Cerebellar cortex (tissue), 1 donor: ENCODE measurements at places on chromosomes 3 and 15.

GRCh38 chr3:188041895-188042294, 112.1 kb upstream of the LPP start:
- no peak for DNase-seq

DNA sequence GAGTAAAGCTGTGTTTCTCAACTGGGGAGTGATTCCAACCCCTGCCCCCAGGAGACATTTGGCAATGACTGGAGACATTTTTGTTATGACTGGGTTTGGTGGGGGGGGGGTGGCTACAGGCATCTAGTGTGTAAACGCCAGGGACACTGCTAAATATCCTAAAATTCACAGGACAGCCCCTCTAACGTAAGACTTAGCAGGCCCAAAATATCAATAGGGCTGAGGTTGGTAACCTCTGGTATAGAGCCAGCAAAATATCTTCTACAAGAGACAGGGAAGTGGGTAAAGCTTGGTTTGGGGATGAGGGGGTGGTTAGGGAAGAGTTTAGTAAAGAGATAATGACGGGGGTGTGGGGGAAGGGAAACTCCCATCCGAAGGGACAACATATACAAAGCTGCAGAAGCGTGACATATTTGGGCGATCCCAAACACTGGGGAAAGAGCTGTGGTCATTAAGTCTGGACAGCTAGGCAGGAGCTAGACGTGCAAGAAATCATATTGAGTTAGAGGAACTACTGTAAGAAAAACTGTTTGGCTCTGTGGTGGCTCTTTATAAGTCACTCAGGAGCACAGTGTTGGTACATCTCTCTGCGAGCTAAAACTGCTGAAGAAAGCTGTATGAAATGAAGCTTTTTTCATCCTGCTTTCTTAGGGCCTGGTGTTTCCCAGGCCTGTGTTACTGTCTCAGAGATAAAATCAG, 697 bp upstream of the TRIM69 start:
- no peak for DNase-seq

- DNase-seq = no peak
Measured at GRCh38 chr3:195118671-195119070, 152.3 kb downstream of the XXYLT1 start.

DNA sequence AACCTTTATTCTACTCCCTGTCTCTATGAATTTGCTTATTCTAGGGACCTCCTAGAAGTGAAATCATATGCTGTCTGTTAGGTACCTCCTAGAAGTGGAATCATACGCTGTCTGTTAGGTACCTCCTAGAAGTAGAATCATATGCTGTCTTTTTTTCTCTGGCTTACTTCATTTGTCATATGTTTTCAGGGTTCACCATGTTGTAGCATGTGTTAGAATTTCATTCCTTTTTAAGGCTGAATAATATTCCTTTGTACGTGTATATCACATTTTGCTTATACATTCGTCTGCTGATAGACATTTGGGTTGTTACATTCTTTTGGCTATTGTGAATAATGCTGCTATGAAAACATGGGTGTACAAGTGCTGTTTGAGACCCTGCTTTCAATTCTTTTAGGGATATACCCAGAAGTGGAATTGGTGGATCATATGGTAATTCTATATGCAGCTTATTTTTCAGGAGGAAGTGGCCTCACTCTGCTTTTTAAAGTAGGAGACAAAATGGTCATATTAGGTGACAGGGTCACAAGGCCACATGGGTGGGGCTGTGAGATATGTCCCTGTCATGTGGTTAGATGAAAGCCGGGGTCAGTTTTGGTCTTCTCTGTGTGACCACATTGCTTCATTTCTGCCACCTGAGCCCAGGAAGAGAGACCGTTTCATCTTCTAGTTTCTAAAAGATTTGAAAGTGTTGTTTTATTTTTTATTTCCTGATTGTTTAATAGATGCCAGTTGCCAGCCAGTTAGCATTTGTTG, 76.7 kb downstream of the FLNB start:
- DNase-seq = no peak

DNA sequence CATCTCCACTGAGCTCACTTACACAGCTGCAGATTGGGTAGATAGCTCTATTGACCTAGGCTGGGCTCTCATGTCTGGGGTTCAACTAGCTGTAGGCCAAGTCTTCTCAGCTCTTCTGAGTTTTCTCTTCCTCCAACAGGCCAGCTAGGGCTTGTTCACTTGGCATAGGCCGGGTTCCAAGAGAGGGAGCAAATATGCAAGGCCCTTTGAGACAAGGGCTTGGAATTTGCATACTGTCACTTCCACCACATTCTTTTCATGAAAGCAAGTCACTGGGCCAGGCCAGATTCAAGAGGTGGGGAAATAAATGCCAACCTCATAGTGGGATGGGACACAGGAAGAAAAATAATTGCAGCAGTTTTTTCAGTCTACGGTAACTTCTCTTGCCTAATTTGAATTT, 25.2 kb downstream of the PIGB start:
- DNase-seq = no peak

- no peak for DNase-seq
Measured at GRCh38 chr3:25870452-25870851, 80.6 kb downstream of the OXSM start.

DNA sequence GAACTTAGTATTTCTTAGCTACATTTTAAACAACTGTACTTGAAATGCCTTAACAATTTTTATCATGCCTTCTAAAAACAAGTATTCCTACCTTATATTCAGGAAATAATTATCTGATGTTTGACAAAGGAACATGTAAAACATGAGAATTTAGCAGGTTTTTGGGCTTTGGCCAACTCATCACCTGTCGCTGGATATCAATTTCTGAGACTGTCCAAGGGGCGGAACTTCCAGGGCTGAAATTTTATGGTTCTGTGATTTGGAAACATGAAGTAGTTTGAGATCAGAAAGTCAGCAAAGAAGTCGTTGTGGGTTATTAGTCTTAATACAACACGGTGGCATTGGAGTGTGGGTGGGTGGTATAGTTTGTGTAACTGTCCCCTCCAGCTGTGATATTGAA, 282.2 kb upstream of the LRRN1 start:
- no peak for DNase-seq

- no peak for DNase-seq
Measured at GRCh38 chr3:94162700-94163099, 99.8 kb downstream of the NSUN3 start.

DNA sequence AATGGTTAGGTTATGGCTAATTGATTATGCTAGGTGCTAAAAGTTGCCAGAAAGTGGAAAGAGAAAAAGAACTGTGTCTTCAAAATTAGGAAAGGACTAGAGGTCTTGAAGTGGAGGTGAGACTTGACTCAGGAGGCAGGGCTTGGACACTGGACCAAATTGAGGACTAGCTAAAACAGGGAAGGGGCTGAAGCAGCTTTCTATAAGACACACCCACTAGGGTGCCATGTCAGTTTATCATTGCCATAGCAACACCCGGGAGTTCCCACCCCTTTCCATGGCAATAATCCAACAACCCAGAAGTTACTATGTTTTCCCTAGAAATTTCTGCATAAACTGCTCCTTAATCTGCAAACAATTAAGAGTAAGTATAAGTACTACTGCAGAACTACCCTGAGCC, 42.9 kb upstream of the MITF start:
- DNase-seq = no peak

DNA sequence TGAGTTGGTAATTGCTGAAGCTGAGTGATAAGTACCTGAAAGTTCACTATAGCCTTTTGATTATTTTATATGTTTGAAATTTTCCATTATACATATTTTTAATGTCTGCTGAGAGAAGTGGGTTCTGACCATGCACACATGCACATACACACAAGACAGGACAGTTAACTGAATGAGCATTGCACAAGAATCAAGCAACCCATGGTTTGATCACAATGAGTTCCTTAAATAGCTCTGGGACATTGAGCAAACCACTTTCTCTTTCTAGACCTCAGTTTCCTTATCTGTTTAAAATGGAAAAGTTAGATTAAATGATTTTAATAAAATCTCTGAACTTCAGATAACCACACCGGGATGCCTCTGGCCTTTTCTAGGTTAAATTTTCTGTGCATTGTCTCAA, 26.7 kb downstream of the SNTN start:
- DNase-seq = no peak

DNA sequence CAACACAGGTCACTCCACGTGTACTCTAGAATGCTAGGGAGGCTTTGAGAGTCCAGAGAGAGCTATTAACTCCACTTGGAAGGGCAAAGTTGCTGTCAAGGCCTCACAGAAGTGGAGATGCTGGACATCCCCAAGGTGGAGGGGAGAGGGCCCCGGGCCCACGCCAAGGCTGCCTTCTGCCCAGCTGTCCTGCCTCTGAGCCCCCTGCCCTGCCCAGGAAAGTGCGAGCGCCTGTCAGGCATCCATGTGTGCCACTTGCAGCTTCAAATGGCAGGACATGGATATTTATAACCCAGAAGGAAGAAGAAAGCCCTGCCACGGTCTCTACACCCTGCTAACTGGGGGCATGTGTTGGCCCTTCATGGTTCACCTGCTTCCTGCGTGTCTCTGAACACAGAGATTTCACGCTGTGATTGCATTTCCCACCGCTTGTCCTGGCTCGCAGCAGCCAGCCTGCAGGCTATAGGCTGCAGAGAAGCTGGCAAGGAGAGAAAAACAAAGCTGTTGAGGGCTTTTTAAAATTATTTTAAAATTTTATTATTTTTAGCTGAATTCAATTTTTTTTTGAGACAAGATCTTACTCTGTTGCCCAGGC, 17.0 kb downstream of the ANKDD1A start:
- no peak for DNase-seq

DNA sequence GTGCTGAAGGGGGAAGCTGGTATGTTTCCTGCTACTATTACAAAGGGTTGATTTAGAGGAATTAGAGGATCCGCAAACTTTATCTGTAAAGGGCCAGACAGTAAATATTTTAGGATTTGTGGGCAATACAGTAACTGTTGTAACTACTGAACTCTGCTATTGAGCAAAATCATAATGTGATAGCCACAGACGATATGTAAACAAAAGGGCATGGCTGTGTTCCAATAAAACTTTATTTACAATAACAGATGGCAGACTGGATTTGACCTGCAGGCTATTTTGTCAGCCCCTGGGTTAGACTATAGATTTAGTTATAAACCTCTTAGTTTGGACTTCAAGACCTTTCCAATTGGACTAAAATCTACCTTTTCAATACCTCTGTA, 27.8 kb upstream of the KCNMB2 start:
- DNase-seq = no peak

GRCh38 chr15:68565726-68566125, 13.1 kb upstream of the CORO2B start:
- peak; percentile 22 for DNase-seq

- DNase-seq = no peak
Measured at GRCh38 chr3:85584779-85585356, 626.1 kb downstream of the CADM2 start.

GRCh38 chr3:23996095-23996524, 51.0 kb downstream of the NR1D2 start:
- no peak for DNase-seq

DNA sequence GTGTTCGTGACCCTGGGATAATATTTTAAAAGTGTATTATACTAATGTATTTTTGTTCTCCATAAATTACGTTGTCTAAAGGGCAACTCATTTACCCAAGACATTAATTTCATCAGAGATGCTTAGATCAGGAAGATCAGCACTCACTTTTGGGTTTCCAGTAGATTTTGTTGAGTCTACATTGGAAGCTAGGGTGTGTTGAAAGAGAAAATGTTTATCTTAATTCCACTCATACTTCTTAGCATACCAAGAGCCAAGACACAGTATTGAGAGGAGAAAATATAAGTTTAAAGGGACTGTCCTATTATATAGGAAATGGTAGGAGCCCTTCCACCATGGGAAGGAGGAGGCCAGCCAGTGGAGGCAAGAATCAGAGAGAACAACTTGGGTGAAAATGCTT, 412.9 kb upstream of the RGMA start:
- DNase-seq = no peak

DNA sequence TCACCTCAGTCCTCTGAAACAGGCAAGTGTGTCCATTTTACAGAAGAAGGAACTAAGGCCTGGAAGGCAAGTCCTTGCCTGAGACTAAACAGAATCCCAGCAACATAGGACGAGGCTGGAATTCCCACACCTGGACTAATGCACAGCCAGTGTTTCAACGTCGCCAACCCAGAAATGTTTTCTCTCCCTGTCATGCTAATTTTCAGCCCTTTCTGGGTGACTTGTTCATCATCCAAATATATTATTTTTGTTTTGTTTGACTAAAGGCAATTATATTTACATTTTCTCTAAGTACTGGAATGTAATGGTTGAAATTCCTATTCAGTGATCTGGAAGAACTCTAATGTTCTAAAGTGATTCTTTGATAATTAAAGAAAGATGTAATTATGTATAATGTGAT, 51.8 kb downstream of the BTD start:
- DNase-seq = no peak

GRCh38 chr3:49996016-49996415, 56.1 kb downstream of the RBM6 start:
- no peak for DNase-seq

GRCh38 chr3:46812237-46812791, 50.9 kb downstream of the MYL3 start:
- no peak for DNase-seq

- no peak for DNase-seq
Measured at GRCh38 chr3:152203652-152204051, 65.1 kb upstream of the MBNL1 start.

- DNase-seq = peak; percentile 38
Measured at GRCh38 chr15:61051569-61052031, 177.5 kb downstream of the RORA start.

- DNase-seq = peak; percentile 29
Measured at GRCh38 chr3:114847564-114847963, 299.5 kb downstream of the ZBTB20 start.

- DNase-seq = no peak
Measured at GRCh38 chr15:63384906-63385305, 3.3 kb upstream of the CA12 start.

DNA sequence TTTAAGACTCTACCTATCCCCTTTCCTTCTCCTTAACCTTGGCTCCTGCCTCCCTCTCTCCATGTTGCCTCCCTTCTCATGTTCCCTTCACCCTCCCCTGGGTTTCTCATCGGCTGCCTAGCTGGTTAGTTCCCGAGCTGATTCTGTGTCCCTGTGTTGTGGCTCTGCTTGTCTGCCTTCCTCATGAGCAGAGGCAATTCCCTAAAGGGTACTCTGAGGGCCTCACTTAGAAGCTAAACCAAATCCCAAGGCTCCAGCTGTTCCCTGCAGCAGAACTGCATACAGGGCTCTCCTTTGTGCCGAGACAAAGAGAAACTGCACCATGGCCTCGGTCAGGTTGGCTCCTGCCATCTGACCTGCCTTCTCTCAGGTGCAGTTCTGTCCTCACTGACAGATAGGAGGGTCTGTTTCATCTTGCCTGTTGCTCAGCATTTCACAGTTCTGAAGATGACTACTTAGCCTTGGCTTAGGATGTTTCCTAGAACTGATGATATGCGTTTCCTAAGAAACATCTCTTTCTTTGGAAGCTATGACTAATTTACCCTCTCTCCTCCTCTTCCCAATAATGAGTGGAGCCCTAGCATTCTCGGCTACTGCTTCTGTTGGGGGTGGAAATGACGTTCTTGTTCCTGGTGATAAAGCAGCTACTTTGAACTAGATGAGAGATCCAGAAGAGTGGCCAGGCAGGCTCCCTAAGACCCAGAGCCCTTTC, 27.1 kb downstream of the DUOX1 start:
- no peak for DNase-seq

GRCh38 chr3:93910097-93910496, 63.6 kb downstream of the PROS1 start:
- no peak for DNase-seq
